Stimulated activated naive B cell treated with anti-CD40 and anti-IgM and Interleukin-4, amounts not matched to agents 10 μg/mL and 1 μg/mL and 100 μg/mL, for 72 hours (primary cell): ENCODE measurements at places on chromosomes 7 and 10.

GRCh38 chr7:28988810-28989209 is 30.7 kb upstream of the TRIL start:
- no peak overlapping the region for H3K4me3 ChIP-seq
- no peaks in the 10 kb centered on the region for H3K4me1 ChIP-seq
- no peak for DNase-seq
- H3K36me3 ChIP-seq = no peaks in the 10 kb centered on the region
- H3K27ac ChIP-seq = no peak overlapping the region

GRCh38 chr10:1556496-1556895 is 180.8 kb downstream of the ADARB2 start:
- H3K4me1 ChIP-seq = peaks cover 12% of the 10 kb centered on the region
- no peak overlapping the region for H3K27ac ChIP-seq
- no peaks in the 10 kb centered on the region for H3K36me3 ChIP-seq
- H3K4me3 ChIP-seq = no peak overlapping the region
- H3K27me3 ChIP-seq = peaks cover 31% of the 10 kb centered on the region
- DNase-seq = no peak

DNA sequence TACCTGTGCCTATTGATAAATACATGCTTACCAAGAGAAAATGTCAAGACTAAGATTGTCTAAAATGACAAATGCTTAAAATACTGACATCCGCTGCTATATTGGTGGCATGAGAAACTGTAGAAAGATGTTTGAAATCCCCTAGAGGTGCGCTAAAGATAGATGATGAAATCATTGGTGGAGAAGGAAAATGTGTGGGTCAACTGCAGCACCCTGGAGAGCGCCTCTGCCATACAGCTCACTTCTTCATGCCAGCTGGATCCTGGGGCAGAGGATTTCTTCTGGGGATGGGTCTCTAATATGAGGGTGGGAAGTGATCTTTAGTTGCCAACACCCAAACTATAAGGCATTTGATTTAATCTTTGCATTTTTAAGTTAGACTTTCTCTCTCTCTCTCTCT is 680.4 kb upstream of the POM121L12 start:
- DNase-seq = no peak
- no peak overlapping the region for H3K4me3 ChIP-seq
- H3K27me3 ChIP-seq = no peaks in the 10 kb centered on the region
- no peak overlapping the region for H3K27ac ChIP-seq
- H3K4me1 ChIP-seq = no peaks in the 10 kb centered on the region

- H3K27ac ChIP-seq = peak within 1 kb of the TSS; percentile 98
- H3K36me3 ChIP-seq = peaks cover 10% of the 10 kb centered on the region
- H3K4me3 ChIP-seq = peak within 1 kb of the TSS; percentile 99
- peak; percentile 99 for DNase-seq
- H3K4me1 ChIP-seq = peaks cover 40% of the 10 kb centered on the region
Measured at GRCh38 chr10:110919349-110919931, at the start of gene SHOC2. Gene SHOC2, plus strand, starts transcription at chr10:110919604. Its CDS starts 44,755 bp downstream, at chr10:110964359.

DNA sequence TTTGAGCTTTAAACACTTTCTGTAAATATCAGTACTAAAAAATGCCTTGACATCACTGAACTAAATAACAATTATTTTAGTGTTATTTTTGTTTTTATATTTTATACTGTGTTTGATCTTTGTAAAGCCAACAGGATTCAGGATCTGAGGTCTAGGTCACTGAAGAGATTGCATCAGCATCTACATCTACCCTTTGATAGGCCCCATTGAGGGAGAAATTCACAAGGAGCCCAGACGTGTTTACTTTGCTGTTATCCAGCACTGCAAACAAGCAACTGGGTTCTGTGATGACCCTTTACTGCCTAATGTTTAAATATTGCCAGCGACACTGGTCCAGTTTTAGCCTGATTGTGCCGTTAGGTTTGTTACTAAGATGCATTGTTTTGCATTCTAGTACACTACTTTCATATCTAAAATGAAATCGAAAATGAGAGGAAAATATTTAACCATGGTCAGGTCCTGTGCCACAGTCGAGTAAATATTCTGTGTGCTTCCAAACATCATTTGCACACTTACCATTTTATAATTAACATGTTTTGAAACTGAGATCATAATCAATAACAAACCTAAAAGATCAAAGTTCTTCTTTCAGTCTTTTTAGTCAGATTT is 48.7 kb downstream of the SP8 start:
- H3K36me3 ChIP-seq = no peaks in the 10 kb centered on the region
- peaks cover 5% of the 10 kb centered on the region for H3K27me3 ChIP-seq
- H3K4me3 ChIP-seq = no peak overlapping the region
- H3K4me1 ChIP-seq = no peaks in the 10 kb centered on the region
- H3K27ac ChIP-seq = no peak overlapping the region

DNA sequence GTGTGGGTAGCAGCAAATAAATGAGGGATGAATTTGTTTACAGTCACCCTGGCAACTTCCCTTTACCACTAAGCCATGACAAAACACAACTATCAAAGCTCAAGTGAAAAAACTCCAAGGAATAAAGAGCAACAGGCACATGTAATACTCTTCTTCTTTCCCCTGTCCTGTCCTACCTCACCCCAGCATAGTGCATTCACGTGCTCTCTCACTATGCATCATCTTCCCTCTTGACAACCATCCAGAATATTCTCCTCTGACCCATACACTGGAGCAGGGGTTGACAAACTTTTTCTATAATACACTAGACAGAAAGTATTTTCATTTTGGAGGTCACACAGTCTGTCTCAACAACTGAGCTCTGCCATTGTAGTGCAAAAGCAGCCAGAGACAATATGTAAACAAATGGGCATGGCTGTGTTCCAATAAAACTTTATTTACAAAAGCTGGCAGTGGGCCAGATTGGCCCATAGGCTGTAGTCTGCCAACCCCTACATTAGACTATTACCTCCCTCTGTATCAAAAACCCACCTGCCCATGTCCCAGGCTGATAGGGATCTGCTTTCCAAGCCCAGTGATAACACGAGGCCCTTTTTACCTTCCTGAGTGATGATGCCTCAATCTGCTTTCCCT is 354.5 kb downstream of the FGFR2 start:
- peaks cover 4% of the 10 kb centered on the region for H3K27me3 ChIP-seq
- no peak overlapping the region for H3K4me3 ChIP-seq
- no peaks in the 10 kb centered on the region for H3K4me1 ChIP-seq
- no peak for DNase-seq

DNA sequence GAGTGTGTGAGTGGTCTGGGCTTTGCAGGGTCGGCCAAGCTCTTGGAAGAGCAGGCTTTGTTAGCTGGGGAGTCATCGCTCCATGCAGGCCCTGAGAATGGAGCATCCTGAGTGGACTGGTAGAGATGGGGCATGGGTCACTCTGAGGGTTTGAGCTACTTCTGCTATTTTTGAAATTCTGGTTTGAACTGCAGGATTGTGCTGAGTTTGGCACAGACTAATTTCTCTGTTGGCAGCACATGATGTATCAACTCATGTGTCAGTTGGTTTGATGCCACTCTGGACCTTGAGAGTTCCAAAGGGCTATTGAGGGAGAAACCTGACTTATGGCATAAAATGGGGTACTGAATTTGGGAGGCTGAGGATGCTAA is 56.3 kb downstream of the LRMDA start:
- no peaks in the 10 kb centered on the region for H3K36me3 ChIP-seq
- H3K27me3 ChIP-seq = peaks cover 6% of the 10 kb centered on the region
- H3K27ac ChIP-seq = no peak overlapping the region
- no peak for DNase-seq
- H3K4me3 ChIP-seq = no peak overlapping the region
- no peaks in the 10 kb centered on the region for H3K4me1 ChIP-seq

- no peak overlapping the region for H3K4me3 ChIP-seq
- no peaks in the 10 kb centered on the region for H3K27me3 ChIP-seq
- no peaks in the 10 kb centered on the region for H3K36me3 ChIP-seq
- H3K27ac ChIP-seq = no peak overlapping the region
- DNase-seq = no peak
- no peaks in the 10 kb centered on the region for H3K4me1 ChIP-seq
Measured at GRCh38 chr10:72524489-72524888, 101.4 kb downstream of the MICU1 start.
